ENCODE measurements at places on chromosomes 5 and 9. TPM values are rescaled to one million over a fixed set of nuclear protein-coding genes. Genes with fewer than 3 reads are reported as not detected.

The IL12B gene
- not detected for polyA plus RNA-seq

GRCh38 chr5:15601274-15601673 is 101.3 kb downstream of the FBXL7 start:
- H3K4me1 ChIP-seq, result no peaks in the 10 kb centered on the region
- H3K27ac ChIP-seq, result no peak overlapping the region

The CDH9 gene
- not detected for polyA plus RNA-seq

- no peaks in the 10 kb centered on the region for H3K27me3 ChIP-seq
- H3K4me1 ChIP-seq, result no peaks in the 10 kb centered on the region
- no peak overlapping the region for H3K27ac ChIP-seq
- no peak for DNase-seq
- H3K4me3 ChIP-seq, result no peak overlapping the region
Measured at GRCh38 chr9:107274096-107274495, 9.0 kb upstream of the RAD23B start.

GRCh38 chr5:179192185-179192890 is 132.2 kb downstream of the ZNF354C start:
- no peak overlapping the region for H3K27ac ChIP-seq
- no peak overlapping the region for H3K4me3 ChIP-seq
- no peaks in the 10 kb centered on the region for H3K36me3 ChIP-seq
- no peaks in the 10 kb centered on the region for H3K4me1 ChIP-seq
- DNase-seq, result no peak

The MATR3 gene
- polyA plus RNA-seq, result 47.0 TPM

DNA sequence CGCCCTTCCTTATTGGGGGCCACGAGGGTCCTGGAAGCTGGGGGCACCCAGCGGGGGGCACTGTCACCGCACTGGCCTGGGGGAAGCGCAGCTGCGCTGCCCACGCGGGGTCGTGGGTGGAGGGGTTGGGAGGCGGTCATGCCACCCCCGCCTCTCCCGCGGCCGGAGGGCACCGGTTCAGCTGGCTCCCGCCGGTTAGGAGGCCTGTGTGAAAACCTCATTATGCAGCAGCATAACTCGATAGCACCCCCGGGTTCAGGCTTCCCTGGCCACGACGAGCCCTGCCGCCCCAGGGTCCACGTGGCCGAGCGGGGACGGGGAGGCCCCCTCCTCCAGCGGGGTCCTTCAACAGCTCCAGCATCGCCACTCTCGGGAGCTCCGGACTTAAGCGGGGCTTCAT is 91.2 kb upstream of the ERCC6L2 start:
- no peak overlapping the region for H3K4me3 ChIP-seq
- no peak overlapping the region for H3K27ac ChIP-seq
- no peak for DNase-seq
- H3K4me1 ChIP-seq, result no peaks in the 10 kb centered on the region

The HRCT1 gene
- polyA plus RNA-seq, result 0.33 TPM

DNA sequence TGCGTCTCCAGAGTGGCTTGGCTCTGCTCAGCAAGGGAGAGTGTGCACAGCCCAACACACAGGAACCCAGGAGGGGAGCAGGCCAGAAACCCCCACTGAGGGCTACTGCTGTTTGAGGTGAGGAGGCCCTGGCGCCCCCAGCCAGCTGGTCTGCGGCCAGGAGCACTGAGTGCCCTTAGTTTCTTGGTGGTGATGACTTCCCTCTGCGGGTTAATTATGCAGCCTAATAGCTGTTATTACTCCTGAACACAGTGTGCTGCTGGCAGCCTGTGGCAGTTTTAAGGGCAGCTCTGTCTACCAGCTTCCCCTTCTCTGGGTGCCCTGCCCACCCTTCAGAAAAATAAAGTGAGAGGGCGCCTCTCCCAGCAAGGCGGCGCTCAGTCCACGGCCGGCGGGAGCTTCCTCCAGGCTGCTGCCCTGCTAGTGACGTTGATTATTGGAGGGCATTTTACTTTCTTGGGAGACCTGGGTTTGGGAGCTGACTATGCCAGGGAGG is 19.2 kb downstream of the GADD45G start:
- no peak overlapping the region for H3K4me3 ChIP-seq
- H3K27ac ChIP-seq, result peak overlapping the region; percentile 68
- H3K36me3 ChIP-seq, result no peaks in the 10 kb centered on the region
- peaks cover 12% of the 10 kb centered on the region for H3K4me1 ChIP-seq
- H3K27me3 ChIP-seq, result no peaks in the 10 kb centered on the region

DNA sequence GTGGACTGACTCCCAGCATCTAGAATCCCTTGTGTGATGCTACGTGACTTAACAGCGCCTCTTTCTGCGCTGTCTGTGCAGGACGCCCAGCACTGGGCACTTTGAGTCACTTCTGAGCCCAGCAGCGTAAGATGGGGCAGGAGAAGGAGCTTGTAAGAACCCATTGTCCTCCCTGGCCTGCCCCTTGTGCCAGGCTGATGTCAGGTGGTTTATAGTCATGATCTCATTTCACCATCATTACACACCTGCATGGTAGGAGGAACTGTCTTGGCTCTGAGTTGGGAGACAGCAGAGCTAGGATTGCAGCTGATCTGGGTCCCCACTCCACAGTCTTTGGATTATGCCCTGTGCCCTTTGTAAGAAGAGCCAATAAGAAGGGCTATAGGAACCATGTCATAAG is 12.2 kb downstream of the ERGIC1 start:
- no peak overlapping the region for H3K4me3 ChIP-seq
- no peak overlapping the region for H3K27ac ChIP-seq
- no peaks in the 10 kb centered on the region for H3K4me1 ChIP-seq

DNA sequence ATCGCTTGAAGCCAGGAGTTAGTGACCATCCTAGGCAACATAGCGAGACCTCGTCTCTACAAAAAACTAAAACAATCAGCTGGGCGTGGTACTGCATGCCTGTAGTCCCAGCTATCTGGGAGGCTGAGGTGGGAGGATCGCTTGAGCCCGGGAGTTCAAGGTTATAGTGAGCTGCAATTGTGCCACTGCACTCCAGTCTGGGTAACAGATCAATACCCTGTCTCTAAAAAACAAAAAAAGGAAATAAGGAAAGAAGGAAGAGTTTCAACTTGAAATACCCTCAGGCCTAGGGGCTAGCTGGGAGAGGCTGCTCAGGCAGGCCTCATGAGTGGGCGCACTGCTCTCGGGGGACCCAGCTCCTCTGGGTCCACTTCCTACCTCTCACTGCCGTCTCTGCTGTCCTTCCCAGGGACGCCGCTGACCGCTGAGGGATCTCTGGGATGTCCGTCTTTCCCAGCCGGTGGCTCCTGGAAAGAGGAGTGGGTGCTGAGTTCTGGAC is 56.4 kb downstream of the PRRT1B start:
- no peak overlapping the region for H3K4me3 ChIP-seq
- no peaks in the 10 kb centered on the region for H3K27me3 ChIP-seq
- H3K4me1 ChIP-seq, result no peaks in the 10 kb centered on the region
- no peak overlapping the region for H3K27ac ChIP-seq
- DNase-seq, result no peak

DNA sequence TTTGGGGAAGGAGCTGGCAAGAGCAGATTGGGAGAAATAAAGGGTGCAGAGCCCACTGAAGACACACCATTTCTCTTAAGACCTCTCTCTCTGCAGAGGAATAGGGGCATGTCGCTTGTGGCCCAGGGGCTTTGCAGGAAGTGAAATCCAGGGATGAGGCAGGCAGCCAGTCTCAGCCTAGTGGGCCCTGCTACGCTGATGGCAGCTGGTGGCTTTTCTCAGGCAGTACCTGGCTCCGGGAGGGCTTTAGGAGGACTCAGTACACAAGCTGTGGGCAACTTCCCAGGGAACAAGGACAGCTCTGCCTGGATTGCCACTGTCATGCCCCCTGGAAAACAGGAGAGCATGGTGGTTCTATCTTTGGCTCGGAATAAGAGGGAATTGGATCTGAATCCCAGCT is 76.2 kb upstream of the NEURL1B start:
- peak overlapping the region; percentile 16 for H3K27ac ChIP-seq
- no peak overlapping the region for H3K4me3 ChIP-seq
- DNase-seq, result peak; percentile 43

- no peaks in the 10 kb centered on the region for H3K36me3 ChIP-seq
- H3K4me3 ChIP-seq, result peak overlapping the region; percentile 73
- peak overlapping the region; percentile 91 for H3K27ac ChIP-seq
- peaks cover 13% of the 10 kb centered on the region for H3K4me1 ChIP-seq
Measured at GRCh38 chr9:2013743-2014475, 1.2 kb upstream of the SMARCA2 start.

DNA sequence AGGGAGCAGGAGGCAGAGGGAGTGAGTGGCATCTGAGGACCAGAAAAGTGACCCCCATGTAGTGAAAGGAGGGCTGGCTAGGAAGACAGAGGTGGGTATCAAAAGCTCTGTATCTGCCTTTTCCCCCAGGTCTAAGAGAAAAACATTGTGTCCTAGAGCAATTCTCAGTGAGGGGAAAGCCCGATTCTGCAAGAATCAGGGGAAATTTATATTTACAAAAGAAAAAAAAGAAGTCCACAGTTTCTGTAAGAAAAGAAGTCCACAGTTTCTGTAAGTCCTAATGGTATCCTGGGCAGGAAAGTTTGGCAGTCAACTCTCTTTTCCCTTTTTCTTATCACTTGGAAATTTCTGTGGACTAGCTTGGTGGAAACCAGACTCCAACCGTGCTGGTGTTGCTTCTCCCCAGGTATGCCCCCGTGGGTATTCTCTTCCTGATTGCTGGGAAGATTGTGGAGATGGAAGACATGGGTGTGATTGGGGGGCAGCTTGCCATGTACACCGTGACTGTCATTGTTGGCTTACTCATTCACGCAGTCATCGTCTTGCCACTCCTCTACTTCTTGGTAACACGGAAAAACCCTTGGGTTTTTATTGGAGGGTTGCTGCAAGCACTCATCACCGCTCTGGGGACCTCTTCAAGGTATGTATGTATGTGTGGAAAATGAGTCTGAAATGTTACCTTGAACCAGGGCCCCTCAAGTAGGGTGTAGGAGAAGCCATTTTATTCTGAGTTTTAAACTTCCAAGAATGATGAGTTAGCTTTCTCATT is 73.0 kb downstream of the SLC1A3 start:
- H3K4me3 ChIP-seq, result no peak overlapping the region
- H3K4me1 ChIP-seq, result no peaks in the 10 kb centered on the region
- no peak for DNase-seq
- H3K36me3 ChIP-seq, result no peaks in the 10 kb centered on the region
- H3K27ac ChIP-seq, result no peak overlapping the region

Data from pancreas (tissue), 10 donors.